ENCODE measurements at places on chromosomes 5 and 9.

GRCh38 chr5:68333649-68334552 lies 118.3 kb downstream of the PIK3R1 start:
- no peak for DNase-seq

GRCh38 chr5:176985516-176985915 lies 21.1 kb downstream of the UIMC1 start:
- no peak for DNase-seq

DNA sequence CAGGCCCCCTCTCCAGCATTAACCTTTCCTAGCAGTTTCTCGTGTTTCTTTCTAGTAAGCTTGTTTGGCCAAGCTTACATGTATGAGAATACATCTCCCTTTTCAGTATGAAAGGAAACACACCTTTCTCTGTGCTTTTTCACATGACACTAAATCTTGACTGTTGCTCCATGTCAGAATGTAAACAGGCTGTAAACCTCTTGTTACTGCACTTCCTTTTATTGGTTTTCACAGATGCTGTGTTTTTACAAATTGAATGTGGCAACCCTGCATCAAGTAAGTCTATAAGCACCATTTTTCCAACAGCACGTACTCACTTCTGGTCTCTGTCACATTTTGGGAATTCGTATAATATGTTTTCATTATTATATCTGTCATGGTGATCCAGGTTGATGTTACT lies 2.2 kb upstream of the CANX start:
- no peak for DNase-seq

DNA sequence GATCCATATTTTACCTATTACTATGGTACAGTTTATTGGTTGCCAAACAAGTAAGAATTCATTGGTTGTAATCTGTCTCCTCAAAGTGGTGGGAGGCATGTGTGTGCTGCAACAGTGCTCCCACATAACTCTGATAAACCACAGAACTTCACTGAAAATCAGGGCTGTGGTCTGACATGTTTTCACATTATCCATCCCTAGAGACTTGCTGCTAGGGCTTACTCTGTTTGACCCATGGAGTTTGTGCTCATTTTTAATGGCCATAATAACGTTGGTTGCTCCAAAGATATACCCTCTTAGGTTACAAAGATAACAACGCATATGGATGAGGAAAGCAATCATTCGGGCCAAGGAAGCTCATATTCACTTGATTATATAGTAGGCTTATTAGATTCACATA lies 37.0 kb downstream of the HACD4 start:
- no peak for DNase-seq

GRCh38 chr5:56405116-56405908 lies 172.2 kb upstream of the ANKRD55 start:
- DNase-seq: no peak

GRCh38 chr5:113195771-113196170 lies 219.2 kb downstream of the DCP2 start:
- DNase-seq: no peak

DNA sequence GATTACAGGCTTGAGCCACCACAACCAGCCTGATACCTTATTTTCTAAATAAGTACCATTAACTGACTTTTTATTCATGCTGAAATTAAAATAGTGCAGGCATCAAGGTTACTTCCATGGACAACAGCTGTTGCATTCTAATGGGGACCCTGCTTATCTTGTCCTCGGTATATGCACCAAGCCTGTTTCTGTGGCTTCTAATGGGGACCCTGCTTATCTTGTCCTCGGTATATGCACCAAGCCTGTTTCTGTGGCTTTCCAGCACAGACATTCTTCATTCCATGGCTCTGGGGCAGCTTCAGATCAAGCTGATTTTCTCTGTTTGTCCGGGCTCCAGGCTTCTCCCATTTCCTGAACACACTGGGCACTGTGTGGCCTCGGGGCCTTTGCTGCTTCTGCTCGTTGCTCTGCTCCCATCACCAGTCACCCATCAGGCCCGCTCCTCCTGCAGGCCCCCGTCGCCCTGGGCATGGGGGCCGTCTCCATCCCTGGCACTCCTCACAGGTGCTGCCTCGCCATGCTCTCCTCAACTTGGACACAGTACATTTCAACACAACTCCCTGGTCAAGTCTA lies 30.7 kb downstream of the ZNF354A start:
- no peak for DNase-seq

GRCh38 chr5:179370490-179371120 lies 25.3 kb upstream of the ADAMTS2 start:
- no peak for DNase-seq

DNA sequence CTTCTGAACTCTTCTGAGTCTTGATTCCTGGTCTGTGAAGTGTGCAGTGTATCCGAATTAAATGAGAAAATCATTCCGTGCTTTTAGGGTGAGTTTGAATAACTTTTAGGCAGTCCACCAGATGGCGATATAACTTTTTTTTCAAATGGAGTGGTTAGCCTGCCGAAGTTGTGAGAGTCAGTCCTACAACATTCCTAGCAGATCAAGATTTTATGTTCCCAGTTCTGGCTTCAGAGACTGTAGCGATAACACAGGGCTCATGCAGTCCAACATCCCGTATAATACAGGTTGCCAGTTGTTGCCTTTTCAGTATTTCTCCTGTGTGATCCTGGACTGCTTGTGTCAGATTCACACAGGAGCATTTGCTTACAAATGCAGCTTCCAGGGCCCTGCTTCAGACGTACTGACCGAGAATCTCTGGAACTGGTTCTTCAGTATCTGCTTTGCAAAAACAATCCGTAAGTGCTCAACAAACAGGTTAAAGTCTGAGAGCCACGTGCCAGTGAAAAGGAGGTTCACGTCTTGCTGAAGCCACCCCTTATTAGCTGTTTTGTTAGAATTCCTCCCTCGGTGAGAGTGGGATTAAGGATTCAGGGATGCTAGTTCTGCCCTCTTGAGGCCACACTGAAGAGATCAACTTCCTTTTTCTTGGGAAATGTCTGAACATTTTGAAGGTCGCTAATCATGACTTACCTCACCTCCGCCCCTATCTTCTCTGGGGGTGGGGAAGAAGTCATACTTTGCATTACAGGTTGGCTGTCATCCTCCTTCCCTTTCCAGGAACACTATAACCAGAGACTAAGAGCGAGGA lies 22.8 kb downstream of the SMIM3 start:
- DNase-seq: peak; percentile 47

GRCh38 chr5:36054647-36055046 lies 12.0 kb downstream of the UGT3A2 start:
- DNase-seq: no peak
